Upper lobe of left lung (tissue), 6 donors: ENCODE measurements at places on chromosomes 4 and X. TPM values are rescaled to one million over a fixed set of nuclear protein-coding genes. Genes with fewer than 3 reads are reported as not detected.

DNA sequence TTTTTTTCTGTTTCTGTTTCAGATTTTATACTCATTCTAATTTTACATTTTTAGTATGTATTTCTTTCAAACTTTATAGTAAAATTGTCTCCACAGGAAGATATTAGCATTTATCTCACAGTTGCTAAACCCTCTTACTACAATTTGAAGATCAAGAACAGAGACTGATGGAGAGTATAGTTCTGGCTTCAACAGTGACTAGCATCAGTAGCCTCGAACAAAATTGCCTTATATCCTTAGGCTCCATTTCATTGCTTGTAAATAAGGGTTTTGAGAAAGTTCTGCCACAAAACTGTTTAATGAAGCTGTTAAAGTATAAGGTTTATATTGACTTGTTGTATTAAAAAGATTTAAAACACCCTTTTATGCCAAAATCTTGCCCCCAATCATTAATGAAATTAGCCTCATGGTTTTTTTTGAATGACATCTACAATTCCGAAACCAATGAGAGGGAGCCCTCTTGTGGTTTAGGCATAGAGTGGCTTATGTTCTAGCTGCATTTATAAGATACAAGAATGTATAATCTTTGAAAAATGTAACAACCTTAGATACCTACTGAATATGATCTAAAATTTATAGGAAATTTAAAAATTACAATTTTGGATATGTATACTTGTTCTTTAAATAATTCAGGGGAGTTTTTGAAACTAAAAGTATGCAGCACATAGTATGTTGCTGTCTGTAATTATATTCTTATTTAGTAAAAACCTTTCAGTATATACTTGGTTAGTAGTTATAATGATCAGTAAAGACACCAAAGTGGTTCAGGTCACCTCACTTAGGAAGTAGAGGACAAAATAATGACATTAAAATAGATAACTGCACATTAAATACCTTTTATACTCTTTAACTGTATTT, 109.8 kb upstream of the HPGD start:
- H3K4me3 ChIP-seq, result no peak overlapping the region
- H3K4me1 ChIP-seq, result peaks cover 1% of the 10 kb centered on the region
- H3K27me3 ChIP-seq, result no peaks in the 10 kb centered on the region
- H3K36me3 ChIP-seq, result no peaks in the 10 kb centered on the region
- no peak for DNase-seq

DNA sequence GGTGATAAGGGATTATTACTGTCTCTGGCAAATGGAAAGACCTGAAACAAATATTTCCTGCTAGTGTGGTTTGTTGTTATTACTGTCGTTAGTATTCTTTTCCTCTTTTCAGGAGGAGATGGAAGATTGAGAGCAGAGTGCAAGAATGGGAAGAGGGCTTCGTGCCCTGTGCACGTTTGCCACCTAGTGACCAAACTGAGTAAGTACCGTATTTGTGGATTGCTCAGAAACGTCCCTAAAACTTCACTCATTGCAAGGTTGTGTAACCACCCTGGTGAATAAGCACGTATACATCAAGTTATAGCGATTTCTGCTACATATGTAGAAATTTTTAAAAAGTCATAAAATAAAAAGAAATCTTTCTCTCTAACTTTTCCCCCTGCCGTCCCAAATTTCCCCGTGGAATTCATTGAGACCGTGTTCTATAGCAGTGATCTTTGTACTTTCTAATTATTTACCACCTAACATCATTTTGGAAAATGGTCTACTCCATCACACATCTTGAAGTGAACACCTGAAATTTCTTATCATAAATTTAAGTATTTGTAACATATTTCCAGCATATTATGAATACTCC, 24.3 kb downstream of the LINC00632 start:
- DNase-seq, result no peak
- H3K4me1 ChIP-seq, result no peaks in the 10 kb centered on the region
- no peaks in the 10 kb centered on the region for H3K27me3 ChIP-seq
- no peak overlapping the region for H3K27ac ChIP-seq
- no peaks in the 10 kb centered on the region for H3K36me3 ChIP-seq

- DNase-seq, result no peak
- H3K27ac ChIP-seq, result no peak overlapping the region
- no peak overlapping the region for H3K4me3 ChIP-seq
Observed at GRCh38 chrX:55007656-55008055, 7.5 kb downstream of the APEX2 start.

DNA sequence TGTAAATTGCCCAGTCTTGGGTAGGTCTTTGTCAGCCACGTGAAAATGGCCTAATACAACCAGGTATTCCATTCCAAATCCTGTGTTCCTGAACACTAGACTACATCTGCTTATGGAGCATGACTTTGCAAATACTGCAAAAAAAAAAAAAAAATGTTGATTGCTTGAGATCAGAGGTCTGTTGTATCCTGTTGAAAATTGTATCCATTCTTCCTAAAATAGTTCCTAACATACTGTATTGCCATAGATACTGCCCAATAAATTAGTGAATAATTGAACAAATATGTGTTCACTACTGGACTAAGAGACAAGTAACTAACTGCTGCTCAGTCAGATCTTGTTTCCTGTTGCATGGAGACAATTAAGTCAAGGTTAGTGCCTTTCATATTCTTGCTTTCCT, 164.3 kb upstream of the PABPC4L start:
- H3K4me1 ChIP-seq, result no peaks in the 10 kb centered on the region
- H3K4me3 ChIP-seq, result no peak overlapping the region
- no peaks in the 10 kb centered on the region for H3K27me3 ChIP-seq
- H3K36me3 ChIP-seq, result no peaks in the 10 kb centered on the region
- H3K27ac ChIP-seq, result no peak overlapping the region

DNA sequence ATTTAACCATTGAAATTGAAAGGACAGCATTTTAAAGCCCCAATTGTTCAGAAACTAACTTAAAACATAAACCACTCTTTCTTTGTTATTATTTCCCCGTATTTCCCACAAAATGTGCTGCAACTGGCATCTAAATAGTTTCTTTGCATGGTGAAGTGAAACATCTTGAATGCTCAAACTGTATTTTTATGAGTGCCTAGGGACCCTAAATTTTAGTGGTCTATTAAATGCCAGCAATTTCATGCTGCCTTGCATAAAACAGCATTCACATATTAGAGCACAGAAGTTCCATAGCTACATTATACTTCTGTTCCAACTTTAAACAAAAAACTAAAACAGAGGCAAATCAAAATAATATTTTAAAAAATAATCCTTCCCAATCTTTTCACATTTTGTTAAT, 5.4 kb downstream of the RAB28 start:
- H3K27me3 ChIP-seq, result no peaks in the 10 kb centered on the region
- H3K4me3 ChIP-seq, result no peak overlapping the region
- DNase-seq, result no peak

DNA sequence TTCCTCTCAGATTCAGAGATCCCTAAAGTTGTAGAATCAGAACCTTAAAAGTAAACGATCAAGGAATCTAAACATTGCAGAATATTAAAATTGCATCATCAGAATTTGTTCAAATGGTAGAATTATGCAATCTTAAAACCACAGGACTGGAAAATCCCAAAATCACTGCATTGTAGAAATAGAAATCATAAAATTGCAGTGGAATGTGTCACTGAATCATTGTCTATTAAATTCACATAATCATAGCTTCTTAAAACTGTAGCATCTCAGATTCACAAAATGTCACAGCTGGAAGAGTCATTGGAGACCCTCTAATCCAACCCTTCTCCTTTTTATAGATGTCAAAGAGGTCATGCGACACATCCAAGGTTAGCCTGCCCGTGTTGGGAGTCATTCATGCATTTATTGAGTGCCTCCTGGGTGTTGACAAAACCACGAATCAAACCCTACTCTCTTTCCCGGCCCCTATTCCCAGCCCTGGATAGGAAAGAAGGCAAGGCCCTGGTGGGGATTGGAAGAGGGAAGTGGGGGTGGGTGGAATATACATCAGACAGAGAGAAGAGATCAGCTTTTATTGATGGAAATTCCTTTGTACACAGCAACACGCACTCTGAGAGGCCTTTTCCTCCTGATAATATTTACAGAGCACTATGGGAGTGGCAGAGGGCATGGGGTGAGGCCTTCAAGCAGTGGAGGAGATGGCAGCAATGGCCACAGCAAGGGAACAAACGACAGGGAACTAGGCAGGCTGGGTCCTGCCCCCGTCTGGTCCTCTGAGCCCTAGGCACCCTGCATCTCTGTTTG, 15.4 kb downstream of the IQSEC2 start:
- H3K27me3 ChIP-seq, result no peaks in the 10 kb centered on the region
- H3K27ac ChIP-seq, result peak overlapping the region; percentile 53
- H3K36me3 ChIP-seq, result no peaks in the 10 kb centered on the region
- H3K4me1 ChIP-seq, result peaks cover 8% of the 10 kb centered on the region

DNA sequence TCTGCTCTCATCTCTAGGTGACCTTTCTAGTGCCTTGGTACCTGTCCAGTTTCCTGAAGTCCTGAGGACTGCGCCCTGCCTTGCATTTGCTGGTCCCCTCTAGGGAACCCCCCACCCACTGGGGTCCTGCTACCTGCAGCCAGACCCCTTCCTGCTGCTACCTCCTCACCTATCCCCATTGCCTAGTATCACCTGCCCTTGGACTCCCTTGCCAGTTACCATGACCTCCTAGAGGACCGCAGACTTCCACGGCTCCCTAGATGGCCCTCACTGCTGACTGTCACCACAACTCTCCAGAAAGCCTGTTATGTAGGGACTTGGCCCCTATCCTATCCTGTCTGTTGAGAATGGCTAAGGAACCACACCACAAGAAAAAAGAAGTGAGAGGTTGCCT, 166.6 kb downstream of the EFNB1 start:
- H3K36me3 ChIP-seq, result no peaks in the 10 kb centered on the region
- H3K27me3 ChIP-seq, result no peaks in the 10 kb centered on the region
- H3K27ac ChIP-seq, result no peak overlapping the region
- no peaks in the 10 kb centered on the region for H3K4me1 ChIP-seq
- DNase-seq, result no peak

GRCh38 chr4:101393256-101393655, 45.9 kb upstream of the PPP3CA start:
- DNase-seq, result no peak
- no peak overlapping the region for H3K4me3 ChIP-seq
- H3K27me3 ChIP-seq, result no peaks in the 10 kb centered on the region
- H3K27ac ChIP-seq, result no peak overlapping the region

DNA sequence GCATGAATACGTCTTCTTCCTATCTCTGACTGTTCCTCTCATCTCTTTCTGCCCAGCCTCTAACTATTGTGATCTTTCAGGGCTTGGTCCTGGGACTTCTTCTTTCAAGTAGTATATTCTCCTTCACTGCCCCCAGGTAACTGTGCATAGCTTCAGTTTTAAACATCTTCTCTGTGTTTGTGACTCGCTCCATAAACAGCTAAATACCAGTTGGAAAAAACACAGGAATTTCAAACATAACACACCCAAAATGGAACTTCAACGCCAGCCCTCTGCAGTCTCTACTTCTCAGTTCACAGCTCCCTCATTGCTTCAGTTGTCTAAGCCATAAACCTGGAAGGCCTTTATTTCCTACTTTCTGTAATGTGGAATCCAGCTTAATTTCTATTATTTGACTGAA, 16.6 kb downstream of the TRIML2 start:
- no peaks in the 10 kb centered on the region for H3K27me3 ChIP-seq
- DNase-seq, result no peak
- no peak overlapping the region for H3K4me3 ChIP-seq
- H3K4me1 ChIP-seq, result no peaks in the 10 kb centered on the region
- H3K36me3 ChIP-seq, result no peaks in the 10 kb centered on the region
- H3K27ac ChIP-seq, result no peak overlapping the region

- no peak overlapping the region for H3K4me3 ChIP-seq
- H3K27me3 ChIP-seq, result no peaks in the 10 kb centered on the region
- H3K4me1 ChIP-seq, result no peaks in the 10 kb centered on the region
- no peak overlapping the region for H3K27ac ChIP-seq
- H3K36me3 ChIP-seq, result no peaks in the 10 kb centered on the region
Observed at GRCh38 chr4:40246011-40246900, 49.4 kb downstream of the RHOH start.

DNA sequence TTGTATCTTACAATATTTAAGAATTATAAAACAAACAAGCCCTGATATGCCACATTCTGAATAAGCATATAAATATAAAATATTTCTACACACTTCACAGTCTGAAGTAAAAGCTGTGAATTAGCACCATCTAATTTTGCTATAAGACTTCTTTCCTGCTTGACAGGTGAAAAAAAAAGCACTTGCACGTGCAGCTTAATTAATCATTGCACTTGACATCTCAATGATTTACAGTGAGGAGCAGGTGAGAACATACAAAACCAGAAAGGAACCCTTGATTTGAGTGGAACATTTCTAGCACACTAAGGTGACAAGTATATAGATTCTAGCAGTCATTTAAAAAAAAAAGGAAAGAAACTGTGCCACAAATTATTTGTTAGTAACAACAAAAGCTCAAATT, 47.9 kb downstream of the CHIC2 start:
- no peaks in the 10 kb centered on the region for H3K27me3 ChIP-seq
- H3K36me3 ChIP-seq, result no peaks in the 10 kb centered on the region
- DNase-seq, result no peak

The FAM53A gene
- total RNA-seq, result 2.0 TPM

The ITGB1BP2 gene
- total RNA-seq, result not detected

The GLRB gene
- total RNA-seq, result 3.2 TPM

The BBS12 gene
- 2.7 TPM for total RNA-seq

The WAS gene
- total RNA-seq, result 33.5 TPM
